NCI-H460 (cell line): ENCODE measurements at places on chromosomes 13 and 19.

DNA sequence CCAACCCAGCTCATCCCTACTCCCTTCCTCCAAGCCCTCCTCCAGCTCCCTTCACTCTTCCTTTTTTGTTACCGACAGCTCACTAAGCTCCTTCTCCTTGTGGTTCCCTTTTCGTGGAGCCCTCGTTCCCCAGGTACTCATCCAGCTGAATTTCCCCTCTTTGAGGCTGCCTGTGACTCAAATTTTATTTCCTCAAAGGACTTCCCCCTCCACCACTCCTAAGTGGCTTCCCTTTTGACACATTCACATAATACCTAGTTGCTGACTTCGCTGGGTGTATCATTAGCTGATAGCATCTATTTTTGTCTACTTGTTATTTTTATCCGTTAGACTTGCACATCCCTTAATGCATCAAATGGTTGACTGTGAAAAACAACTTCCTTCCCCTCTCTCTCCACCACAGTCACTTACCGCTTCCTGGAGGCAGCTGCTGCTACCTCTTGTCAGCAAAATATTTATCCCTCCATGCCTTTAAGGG lies 14.5 kb downstream of the FFAR2 start:
- DNase-seq, result no peak

GRCh38 chr13:30299786-30300185 lies 7.6 kb downstream of the KATNAL1 start:
- DNase-seq, result no peak

DNA sequence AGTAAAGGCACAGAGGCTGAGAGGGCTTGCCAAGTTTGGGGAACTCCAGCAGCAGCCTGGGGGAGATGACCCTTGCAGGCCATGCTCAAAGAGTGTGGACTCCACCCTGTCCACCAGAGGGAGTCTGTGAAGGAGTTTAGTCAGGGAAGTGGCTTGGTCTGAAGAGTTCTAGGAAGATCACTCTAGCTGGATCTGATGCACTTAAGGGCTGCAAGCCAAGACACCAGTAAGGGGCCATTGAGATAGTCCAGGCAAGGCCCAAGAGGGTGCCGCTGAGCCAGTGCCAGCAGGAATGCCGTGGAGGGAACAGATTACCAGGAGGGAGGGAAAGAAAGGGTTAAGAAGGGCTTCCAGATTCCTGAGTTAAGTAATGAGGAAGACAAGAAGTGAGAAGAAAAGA lies 68.7 kb downstream of the ZAR1L start:
- DNase-seq, result peak; percentile 52

DNA sequence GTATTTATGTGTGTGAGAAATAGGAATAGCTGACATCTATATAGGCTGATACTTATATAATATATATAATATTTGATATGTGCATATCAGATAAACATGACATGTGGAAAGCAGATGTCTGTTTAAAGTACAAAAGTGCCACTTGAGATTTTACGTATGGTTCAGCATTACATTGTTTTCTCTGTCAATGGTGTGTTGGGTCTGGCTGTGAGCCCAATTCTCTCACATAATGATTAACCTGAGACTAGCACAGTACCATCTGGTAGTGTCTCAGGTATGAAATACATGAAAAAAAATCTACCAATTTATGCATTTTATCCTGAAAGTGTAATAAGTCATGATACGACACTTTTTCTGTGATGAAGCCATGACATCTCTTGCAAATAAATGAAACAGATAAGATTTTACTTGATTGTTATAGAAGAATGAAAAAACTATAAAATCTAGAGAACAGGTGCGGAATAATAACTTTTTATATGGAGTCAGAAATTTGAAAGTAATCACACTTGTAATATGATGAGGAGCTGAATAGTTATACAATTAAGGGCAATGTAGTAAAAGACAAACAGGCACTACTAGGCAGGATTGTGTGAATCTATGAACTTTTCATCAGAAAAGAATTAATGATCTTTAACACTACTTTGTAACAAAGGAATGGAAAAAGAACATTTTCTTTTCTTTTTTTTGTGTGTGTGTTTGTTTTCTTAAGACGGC lies 1405.0 kb downstream of the OLFM4 start:
- no peak for DNase-seq

- DNase-seq, result no peak
These were observed 450.3 kb upstream of the ARGLU1 start for GRCh38 chr13:107018285-107018684.

DNA sequence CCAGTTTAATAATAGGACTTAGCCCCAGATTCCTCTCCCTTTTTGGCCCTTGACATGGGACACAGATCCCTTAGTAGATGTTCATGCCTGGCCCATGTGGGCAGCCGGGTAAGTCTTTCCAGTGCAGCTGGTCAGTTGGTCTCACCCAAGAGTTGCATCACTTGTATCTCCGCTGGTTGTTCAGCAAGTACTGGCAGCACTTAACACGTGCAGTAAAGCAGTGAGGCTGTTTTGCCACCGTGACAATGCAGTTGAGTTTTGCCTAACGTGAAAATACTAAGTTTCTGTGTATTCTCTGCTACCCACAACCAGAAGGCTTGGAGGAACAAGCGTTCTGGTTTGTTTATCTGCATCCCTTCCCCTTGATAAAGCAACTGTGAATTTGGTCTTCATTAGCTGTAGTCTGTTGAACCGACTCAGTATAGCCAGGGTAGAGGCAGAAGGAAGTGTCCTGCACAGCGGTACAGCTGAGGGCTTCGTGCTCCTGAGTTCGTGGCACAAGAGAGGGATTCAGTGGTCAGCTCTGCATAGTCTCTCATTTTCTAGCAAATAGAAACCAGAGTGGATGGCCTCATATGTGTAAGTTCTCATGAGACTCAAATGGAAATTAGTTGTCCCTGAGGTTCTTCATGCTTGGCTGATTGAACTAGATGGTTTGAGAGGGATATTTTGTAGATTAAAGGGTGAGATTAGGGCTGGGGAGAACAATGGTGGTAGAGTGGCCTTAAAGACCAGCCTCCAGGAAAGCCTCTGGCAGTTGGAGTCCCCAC lies 50.3 kb downstream of the ARHGEF7 start:
- no peak for DNase-seq

- DNase-seq, result no peak
These were observed 64.9 kb downstream of the MZT1 start for GRCh38 chr13:72662548-72662947.

GRCh38 chr13:98479496-98480003 lies 97.4 kb downstream of the STK24 start:
- DNase-seq, result no peak

DNA sequence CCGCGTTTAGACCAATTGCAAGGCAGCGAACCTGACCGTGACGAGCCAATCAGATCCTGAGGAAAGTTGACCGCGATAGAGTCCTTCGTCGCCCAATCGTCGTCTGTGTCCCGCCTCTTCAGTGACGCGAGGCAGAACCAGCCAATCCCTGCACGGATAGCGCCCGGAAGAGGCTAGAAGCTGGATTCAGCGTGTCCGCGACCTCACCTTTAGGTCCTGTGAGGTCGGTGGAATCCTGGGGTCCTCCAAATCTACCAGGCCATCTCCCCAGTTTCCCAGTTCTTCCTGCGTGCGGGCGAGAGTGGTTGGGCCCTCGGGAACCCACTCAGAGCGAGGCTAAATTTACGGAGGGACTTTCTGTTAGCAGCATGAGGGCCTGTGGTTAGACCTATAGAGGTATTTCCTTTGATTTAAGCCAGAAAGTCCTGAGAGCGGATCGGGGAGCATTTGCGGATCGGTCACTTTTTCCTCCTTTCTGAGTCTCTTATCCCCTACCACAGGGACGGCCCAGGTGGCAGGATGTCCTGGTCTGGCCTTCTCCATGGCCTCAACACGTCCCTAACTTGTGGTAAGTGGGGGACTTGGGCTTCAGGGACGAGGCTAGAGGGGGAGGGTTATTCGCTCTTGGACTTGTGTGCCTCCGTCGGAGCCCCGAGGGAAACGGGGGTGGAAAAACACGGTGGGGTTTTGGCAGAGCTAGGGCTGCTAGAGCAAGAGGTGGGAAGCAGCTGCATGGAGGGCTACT lies at the start of gene MRPS12:
TSS of gene MRPS12 (plus strand) at position 169 of the 745 bp plus-strand sequence. CDS start at position 520, 351 bp downstream.
- DNase-seq, result peak; percentile 98

- no peak for DNase-seq
These were observed 30.5 kb downstream of the STK24 start for GRCh38 chr13:98546402-98546801.

DNA sequence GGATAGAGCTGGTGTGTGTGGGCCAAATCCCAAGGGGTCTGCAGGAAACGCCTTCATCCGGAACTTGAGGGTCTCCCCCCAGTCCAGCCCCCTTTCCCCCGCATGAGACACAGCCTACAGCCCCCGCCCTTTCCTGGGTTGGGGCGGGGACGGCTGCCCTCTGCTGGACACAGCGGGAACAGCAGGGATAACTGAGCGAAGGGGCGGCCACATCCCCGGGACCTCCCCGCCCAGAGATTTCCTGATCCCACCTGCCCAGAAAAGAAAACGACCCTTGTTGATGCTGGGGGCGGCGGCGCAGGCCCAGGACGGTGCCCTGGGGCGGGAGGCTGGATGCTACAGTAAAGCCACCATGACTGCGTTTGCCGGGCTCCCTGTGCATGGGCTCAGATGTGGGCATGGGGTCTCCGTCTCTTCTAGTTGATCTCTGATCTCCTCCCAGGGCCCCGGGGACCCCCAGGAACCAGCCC lies 14.2 kb downstream of the ONECUT3 start:
- DNase-seq, result peak; percentile 16

DNA sequence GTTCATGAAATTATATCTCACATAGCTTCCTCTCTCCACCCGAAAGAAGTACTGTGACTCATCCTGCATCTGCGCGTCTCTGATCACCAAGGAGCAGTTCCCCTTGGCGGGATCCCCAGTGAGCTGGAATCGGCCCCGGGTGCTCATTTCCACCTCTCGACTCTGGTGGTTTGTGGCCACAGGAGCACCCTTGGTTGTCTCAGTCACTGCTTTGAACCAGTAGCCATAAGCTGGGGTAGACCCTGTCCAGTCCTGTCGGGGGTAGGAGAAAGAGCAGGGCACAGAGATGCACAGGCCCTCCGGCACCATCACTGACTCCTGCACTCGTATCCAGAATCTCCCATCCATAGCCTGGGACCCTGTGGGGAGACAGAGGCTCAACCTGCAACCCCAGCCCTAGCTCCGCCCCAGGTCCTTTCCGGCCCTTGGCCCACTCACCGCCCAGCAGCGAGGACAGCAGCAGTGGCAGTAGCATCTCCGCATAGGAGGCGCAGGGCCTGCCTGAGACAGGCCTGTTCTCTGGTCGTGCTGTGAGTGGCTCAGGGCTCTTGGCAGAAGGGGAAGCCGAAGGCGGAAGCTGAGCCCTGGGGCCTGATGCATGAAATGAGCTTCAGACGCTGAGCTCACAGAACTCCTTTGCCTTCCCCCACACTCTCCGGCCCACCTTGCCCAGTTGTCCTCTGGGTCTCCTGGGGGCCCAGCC lies at the start of gene SIGLEC10:
TSS of gene SIGLEC10 (minus strand) at position 536 of the 703 bp plus-strand sequence. CDS start at position 475, 61 bp downstream.
- no peak for DNase-seq

- no peak for DNase-seq
These were observed 131.2 kb downstream of the RXFP2 start for GRCh38 chr13:31870511-31870910.

DNA sequence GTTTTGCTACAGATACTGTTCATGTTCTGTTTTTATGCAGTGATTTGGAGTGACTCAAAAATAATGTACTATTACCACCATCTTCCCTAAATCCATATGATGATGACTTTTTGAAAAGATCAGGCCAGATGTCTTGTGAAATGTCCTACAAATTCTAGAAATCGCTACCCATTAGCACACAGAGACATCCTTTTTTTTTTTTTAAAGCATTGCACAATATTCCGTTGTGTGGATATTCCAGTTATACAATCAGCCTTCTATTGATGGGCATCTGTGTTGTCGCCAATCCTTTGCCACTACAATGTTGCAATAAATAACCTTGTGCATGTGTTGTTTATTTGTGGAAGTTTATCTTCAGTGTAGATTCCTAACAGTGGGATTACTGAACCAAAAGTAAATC lies 24.5 kb downstream of the ZDHHC20 start:
- DNase-seq, result no peak

GRCh38 chr13:22740264-22740663 lies 440.5 kb upstream of the SGCG start:
- peak; percentile 6 for DNase-seq

DNA sequence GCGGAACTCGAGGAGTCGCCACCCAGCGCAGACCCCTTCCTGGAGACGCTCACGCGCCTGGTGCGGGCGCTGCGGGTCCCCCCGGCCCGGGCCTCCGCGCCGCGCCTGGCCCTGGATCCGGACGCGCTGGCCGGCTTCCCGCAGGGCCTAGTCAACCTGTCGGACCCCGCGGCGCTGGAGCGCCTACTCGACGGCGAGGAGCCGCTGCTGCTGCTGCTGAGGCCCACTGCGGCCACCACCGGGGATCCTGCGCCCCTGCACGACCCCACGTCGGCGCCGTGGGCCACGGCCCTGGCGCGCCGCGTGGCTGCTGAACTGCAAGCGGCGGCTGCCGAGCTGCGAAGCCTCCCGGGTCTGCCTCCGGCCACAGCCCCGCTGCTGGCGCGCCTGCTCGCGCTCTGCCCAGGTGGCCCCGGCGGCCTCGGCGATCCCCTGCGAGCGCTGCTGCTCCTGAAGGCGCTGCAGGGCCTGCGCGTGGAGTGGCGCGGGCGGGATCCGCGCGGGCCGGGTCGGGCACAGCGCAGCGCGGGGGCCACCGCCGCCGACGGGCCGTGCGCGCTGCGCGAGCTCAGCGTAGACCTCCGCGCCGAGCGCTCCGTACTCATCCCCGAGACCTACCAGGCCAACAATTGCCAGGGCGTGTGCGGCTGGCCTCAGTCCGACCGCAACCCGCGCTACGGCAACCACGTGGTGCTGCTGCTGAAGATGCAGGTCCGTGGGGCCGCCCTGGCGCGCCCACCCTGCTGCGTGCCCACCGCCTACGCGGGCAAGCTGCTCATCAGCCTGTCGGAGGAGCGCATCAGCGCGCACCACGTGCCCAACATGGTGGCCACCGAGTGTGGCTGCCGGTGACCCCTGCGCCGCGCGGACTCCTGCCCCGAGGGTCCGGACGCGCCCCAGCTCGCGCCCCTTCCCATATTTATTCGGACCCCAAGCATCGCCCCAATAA lies 2.3 kb downstream of the AMH start:
- no peak for DNase-seq

- peak; percentile 72 for DNase-seq
These were observed 564 bp downstream of the SPART start for GRCh38 chr13:36345438-36346221.

GRCh38 chr13:113176280-113176679 lies 17.8 kb downstream of the PROZ start:
- DNase-seq, result no peak

DNA sequence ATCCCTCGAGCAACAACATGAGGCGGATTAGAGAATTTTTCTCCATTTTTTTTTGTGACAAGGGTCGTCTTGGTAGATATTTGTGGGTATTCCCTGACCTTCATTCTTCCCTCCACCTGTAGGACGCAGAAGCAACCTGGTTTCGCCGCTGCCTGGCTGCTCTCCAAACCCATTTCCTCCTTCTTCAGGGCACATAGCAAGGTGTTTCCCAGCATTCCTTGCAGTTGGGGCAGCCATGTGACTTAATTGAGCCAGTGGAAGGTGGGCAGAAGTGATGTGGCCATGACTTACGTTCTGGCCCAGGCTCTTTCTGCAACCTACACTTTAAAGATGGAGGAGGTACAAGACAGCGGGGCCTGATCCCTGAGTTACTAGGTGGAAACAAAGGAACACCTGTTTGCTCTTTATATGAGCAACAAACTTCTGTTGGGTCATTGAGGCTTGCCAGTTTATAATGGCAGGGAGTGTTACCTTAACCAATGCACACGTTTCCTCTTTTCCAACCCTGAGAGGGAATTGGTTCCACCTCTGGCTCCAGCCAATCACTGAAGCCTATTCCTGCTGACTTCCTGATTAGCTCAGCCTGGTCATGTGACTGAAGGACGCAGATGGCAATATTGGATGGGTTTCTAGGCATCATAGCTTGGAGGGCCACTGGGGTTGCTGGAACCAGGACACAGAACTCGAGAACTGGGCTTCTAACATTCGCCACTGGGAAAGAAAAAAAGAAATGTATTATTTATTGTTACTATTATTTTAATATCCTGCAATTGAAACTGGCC lies 30.8 kb upstream of the ZNRF4 start:
- DNase-seq, result no peak
